Activated CD8-positive, alpha-beta memory T cell treated with anti-CD3 and anti-CD28 coated beads, Interleukin-2, amount 10 ng/mL, durations not matched to agents 7 days and 5 days (primary cell): ENCODE measurements at places on chromosomes 16 and 17. TPM values are rescaled to one million over a fixed set of nuclear protein-coding genes. Genes with fewer than 3 reads are reported as not detected.

The VPS35 gene
- 87.2 TPM for total RNA-seq

The CPHXL2 gene
- total RNA-seq, result not detected

The TMIGD1 gene
- not detected for total RNA-seq

The KRT17 gene
- 0.80 TPM for total RNA-seq

GRCh38 chr16:5944971-5945370 is 847.4 kb upstream of the EEF2KMT start:
- DNase-seq, result no peak

GRCh38 chr16:4392382-4393239 is 21.0 kb downstream of the VASN start:
- DNase-seq, result no peak

- no peak for DNase-seq
Measured at GRCh38 chr16:57141822-57142631, 43.8 kb downstream of the PSME3IP1 start.

DNA sequence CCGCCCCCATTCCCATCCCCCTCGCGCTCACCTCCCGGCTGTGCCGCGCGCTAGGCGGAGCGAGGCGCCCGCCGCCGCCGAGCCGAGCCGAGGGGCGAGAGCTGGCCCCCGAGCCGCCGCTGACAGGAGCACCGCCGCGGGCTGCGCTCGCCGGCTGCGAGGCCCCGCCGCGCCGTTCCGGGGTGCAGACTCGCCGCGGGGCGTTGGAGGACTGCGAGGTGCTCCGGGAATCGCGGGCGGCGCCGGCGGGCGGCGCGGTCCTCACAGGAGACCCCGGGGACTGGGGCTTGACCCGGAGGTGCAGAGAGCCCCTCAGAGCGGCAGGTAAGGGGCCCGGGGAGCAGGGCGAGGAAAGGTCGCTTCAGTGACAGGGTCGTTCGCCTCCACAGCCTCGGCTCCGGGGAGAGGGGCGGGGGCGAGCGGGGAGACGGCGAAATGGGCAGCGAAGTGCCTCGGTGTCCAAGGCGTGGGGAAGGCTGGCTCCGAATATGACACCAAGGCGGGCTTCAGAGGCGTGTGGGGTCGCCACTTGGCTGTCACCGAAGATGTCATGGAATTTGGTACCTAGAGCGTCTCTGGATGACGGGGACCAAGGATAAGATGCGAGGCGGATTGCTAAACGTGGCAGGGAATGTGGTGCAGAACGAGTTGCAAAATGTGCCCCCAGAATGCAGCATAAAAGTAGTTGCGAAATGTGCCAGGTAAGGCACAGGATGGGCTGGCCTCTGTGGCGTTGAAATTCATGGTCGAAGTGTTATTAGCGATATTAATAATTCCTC is 580 bp downstream of the TANC2 start:
- peak; percentile 69 for DNase-seq

- DNase-seq, result no peak
Measured at GRCh38 chr17:82710499-82711232, 5.8 kb upstream of the FN3KRP start.

GRCh38 chr17:36550491-36551417 is 6.0 kb downstream of the GGNBP2 start:
- DNase-seq, result no peak

DNA sequence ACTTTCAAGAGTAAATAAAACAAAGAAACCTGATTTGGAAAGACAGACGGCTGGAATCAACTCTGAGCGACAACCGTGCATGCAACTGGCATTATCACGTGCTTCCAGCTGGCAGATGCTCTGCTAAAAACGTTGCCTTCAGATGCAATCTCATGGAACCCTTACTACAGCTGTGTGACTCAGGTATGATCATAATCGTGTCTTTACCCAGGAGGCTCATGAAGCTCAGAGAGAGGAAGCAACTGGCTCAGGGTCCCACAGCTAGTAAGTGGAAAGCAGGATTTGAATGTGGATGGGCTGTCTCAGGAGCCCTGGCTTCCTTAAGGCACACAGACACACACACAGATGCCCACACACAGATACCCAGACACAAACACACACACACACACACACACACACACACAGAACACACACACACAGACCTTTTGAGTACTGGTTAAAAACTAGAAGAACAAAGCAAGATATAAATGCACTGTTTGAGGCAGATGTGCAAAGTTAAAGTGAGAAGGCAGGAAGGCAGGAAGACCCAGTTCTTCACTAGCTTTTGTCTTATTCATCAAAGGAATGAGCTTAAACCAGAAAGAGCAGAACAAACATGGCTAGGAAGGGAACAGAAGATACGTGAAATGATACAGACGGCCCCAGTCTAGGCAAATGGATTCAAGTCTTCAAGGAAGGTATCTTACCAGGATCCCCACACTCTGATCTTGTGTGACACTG is 275.2 kb downstream of the MAF start:
- no peak for DNase-seq
